ENCODE measurements at places on chromosomes 4 and X.

DNA sequence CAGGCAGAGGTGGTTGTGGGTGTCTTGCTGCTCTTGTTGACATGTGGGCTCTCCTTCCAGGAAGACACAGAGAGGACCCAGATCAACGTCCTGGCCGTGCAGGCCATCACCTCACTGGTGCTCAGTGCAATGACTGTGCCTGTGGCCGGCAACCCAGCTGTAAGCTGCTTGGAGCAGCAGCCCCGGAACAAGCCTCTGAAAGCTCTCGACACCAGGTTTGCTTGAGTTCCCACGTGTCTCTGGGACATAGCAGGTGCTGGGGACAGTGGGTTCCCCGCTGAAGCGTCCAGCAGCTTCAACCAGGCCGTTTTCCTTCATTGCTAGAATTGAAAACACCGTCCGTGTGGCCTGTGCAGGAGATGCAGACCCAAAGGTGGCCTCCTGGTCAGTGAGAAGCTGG lies 25.6 kb upstream of the MSANTD1 start:
- no peak for DNase-seq

DNA sequence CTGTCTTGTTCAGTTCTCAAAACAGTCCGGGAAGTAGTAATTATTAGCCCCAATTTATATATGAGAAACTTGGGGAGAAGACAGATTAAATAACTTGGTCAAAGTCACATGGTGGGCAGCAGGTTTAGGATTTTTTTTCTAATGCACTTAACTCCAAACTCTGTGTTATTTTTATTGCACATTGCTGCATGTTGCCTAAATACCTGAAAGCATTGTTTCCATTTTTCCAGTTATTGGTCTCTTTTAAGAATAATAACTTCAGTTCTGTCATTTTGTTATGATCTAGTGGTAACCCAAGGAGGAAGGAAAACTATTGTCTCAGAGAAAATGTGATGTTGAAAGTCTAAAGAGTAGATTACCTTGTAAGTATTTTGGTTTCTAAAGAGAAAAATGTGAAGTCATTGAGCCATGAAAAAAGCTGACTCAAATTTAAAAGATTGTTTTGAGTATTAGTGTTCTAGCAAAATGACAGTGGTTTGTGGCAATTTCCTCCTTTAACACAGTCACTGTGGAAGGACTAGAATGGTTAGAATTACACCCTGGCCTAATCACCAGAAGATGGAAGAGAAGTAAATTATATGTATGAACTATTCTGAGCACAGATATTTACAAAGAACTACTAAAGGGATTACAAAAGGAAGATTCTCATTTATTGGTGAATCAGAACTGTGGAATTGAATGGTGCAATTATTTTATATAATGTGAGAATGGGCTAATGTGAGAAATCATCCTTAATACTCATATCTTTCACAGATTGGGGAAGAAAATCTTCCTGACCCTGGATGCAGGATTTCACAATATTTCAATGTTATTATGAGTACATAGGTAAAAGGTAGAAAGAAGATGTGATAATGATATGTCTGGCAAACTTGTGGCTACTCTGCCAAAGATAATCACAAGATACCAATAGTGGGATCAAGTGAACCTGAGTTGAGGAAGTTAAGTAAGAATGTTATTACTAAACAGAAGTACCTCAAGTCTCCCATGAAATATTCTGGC lies 21.7 kb upstream of the CXCL8 start:
- no peak for DNase-seq

DNA sequence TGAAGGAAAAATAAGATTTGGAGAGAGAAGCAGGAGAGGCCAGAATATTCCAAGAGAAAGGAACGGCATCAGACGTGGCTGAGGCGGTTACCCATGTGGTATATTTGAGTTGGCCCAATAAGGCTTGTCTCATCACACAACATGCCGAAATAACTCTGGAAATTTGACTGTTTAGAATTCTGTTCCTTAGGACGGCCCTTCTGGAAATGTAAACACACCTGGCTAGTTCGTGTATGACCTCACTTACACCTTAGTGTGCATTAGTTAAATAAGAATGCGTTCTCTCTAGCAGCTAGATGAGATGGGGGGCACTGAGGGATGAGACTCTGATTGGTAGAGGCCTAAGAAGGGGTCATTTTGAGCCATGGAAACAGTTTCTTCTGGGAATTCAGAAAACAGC lies 33.2 kb upstream of the PLAC1 start:
- DNase-seq, result no peak

DNA sequence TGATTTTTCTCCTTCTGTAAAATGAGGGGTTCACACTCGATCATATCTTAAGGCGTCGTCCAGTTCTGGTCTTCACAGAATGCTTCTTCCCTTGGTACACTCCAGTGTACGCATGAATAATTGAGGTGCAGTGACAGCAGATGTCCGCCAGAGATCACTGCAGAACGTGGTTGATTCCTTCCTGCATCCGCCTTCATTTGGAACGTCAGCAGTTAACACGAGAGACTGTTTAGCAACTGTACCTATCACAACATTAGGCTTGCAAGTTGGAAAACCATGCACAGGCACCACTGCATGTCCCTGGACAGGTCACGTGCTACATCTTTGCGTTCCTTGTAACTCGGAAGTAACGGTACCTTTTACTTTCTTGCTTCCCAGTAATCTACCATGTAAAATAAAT lies 66.0 kb upstream of the GEMIN8 start:
- no peak for DNase-seq

- DNase-seq, result no peak
Measured at GRCh38 chr4:61638591-61638990, 438.5 kb downstream of the ADGRL3 start.

GRCh38 chrX:131262738-131263679 lies 26.1 kb downstream of the IGSF1 start:
- DNase-seq, result no peak

DNA sequence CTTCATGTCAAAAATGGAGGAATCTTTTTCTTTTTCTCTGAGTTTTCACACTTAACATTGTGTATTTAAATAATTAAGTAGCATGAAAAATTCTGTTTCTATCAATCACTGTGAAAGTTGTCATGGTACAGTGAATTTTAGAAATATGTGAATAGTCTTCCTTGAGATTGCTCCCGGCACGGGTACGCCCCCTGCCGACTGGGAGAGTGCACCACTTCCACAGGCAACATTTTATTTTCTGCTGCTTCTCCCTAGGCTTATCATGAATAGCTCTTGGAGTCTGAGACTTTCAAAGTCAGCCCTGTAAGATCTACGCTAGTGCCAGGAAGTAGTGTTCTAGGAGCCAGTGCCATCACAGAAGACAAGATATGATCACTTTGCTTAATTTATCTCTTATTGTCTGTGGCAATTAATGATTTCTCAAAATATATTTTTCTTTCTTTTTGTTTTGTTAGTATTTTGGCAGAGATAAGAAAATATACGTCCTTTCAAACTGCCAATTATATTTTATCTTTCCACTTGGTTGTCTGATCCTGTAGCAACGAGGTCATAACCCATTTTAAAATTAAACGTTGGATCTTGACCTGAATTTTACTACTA lies 763.8 kb upstream of the AADAT start:
- no peak for DNase-seq

GRCh38 chr4:25852103-25852502 lies 10.7 kb downstream of the SEL1L3 start:
- DNase-seq, result no peak

All from activated gamma-delta T cell treated with anti-CD3 and anti-CD28 coated beads, Interleukin-2, amount 50 U/mL, for 16 hours (primary cell).